ENCODE measurements at places on chromosomes 1 and 21. TPM values are rescaled to one million over a fixed set of nuclear protein-coding genes. Genes with fewer than 3 reads are reported as not detected.

The DTL gene
- polyA plus RNA-seq: 18.5 TPM

The GJA4 gene
- 18.5 TPM for polyA plus RNA-seq

The MORC3 gene
- 45.4 TPM for polyA plus RNA-seq

The RNU5D-1 gene
- polyA plus RNA-seq: not detected

The CD1E gene
- polyA plus RNA-seq: 0.13 TPM

The SV2A gene
- 8.4 TPM for polyA plus RNA-seq

The CFAP126 gene
- polyA plus RNA-seq: 14.0 TPM

GRCh38 chr1:235317168-235317567 lies 10.8 kb downstream of the ARID4B start:
- no peak for DNase-seq

DNA sequence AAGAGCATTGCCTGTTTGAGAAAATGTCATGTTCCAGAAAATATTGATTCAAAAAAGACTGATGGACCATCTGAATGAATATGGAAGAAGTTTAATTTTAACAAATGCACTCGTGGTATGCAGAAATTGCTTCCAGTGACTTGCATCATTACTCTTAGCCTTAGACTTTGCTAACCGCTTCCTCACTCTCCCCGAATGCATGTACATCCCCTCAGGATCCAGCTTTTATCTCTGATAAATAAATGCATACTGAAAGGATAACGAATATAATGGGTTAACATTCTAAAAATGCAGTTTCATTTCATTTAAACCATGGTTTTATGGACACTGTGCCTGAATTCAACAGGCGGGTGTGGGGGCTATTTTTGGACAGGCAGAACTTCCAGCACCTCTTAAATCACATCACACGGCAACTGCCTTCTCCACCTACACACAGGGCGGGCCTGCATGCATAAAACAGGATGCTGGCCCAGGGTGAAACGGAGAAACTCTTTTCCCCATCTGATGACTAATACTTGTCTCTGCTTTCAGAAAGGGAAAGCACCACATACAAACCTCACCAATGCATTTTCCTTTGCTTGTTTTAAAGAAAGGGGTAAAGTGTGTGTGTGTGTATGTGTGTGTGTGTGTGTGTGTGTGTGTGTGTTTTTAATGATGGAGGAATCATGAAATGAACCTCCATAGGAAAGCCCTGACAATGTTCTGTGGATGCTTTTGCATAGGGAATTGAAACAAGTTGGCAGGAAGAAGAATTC lies 48.7 kb downstream of the SPAG17 start:
- no peak for DNase-seq

GRCh38 chr21:14889080-14889810 lies 175.6 kb downstream of the NRIP1 start:
- no peak for DNase-seq

DNA sequence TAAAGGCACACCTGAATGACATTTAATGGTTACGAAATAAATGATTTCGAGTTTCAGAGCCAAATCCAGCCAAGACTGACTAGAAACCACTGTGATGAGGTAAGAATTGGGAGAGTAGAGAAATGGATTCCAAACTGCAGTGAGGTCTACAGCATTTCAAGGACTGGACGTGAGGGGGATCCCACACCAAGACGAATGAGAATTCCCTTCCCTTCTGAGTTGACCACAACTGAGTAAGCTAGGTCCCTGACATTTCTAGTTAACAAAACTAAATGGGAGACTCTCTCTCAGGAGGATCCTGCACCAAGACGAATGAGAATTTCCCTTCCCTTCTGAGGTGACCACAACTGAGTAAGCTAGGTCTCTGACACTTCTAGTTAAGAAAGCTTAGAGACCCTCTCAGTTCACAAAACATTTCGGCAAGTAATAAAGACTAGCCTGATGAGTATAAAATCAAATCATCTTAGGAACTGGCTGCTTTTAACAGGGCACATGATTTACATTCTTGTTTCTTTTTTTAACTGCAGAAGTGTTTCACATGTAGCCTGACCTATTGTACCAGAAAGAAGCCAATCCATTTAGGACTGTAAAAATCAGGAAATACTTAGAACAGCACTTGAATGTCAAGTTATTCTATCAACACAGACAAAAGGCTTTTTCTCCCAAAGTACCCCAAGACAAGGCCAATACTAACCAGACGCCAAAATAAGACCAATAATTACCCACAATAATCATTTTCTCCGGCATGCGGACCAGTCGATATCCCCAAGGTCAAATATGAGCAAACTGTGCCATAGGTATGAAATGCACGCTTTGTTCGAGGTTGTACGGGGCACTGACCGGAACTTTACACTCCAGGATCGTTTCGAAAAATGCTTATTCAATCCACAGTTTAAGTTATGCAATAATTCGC lies 1.4 kb upstream of the SPATA1 start:
- peak; percentile 20 for DNase-seq

DNA sequence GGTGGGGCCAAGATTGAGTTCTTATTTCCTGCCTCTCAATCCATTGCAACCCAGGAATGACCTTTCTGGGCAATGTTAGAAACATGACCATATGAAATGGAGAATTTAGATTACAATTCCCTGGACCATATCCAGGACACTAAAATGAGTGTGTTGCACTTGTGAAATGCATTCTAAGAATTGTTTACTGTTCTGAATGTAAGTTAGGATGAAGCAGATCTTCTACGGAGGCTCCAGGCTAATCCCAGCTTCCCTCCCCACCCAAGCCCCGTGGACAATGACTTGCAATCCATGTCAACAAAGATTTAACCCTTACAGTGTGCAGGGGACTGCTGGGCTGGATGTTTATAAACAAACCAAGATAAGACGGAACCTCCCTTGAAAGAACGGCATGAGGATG lies 31.7 kb upstream of the HAO2 start:
- DNase-seq: no peak

- no peak for DNase-seq
Observed at GRCh38 chr1:184210862-184211261, 159.3 kb downstream of the TSEN15 start.

DNA sequence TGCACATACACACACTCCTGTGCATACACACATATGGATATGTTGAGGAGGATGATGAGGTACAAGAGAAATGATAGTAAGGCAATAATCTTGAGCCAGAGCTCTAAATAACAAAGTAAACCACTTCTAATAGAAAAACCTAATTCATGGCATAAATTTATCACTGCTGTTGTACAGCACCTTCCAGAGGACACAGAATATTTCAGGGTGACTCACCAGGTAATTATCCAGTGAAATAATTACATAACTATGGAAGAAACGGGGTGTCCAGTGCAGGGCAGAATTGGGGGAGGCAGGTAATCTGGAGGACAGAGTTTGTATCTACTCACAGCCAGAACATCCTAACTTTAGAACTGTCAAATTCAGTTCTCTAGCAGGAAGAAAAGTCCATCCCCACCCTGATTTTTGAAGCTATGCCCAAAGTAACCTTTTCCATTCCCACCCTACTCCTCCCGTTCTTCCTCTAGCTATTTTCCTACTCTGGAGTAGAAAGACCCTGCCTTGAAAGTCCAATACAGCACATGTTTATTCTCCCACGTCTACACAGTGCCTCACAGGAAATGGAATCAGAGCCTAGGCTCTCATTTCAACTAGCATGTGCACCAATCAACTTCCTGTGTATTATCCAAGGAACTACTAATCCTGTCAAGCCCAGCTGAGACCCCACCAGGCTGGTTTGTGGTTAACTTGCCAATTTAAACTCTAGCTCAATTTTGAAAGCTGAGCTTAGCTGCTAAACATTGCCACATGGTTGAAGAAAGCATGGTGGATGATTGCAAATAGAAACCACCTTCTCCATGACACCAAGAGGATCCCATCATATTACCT lies 96.6 kb downstream of the PTPN14 start:
- DNase-seq: no peak

- no peak for DNase-seq
Observed at GRCh38 chr1:10777749-10778574, 18.5 kb downstream of the CASZ1 start.

DNA sequence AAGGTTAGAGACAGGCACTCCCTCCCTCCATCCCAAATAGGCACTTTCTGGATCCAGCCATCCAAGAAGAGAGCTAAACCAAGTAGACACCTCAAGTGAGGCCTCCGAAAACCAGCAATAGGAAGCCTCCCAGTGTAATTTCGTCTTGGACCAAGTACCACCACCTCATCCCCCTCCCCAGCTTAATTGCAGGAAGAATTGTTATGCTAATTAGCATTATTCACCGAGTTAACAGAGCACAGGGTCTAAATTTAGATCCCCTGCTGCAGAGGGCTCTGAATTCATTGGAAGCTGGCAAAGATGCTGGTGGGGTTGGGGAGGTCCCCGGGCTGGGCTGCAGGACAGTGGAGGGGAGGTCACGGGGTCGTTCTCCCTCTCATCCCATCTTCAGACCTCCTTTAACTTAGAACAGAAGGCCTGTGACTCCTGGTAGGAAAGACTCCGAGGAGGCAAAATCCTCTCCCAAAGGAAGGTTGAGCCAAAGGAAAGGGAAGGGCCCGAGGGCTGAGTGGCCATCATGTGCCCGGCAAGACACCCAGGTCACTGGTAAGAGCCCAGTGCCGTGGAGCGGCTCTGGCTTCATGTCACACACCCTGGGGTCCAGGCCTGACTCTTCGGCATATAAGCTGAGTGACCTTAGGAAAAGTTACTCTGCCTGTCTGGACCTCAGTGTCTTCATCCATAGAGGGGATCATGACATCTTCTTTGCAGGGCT lies 209.2 kb upstream of the GRIK3 start:
- no peak for DNase-seq

GRCh38 chr1:235783148-235783776 lies 83.4 kb downstream of the LYST start:
- no peak for DNase-seq

DNA sequence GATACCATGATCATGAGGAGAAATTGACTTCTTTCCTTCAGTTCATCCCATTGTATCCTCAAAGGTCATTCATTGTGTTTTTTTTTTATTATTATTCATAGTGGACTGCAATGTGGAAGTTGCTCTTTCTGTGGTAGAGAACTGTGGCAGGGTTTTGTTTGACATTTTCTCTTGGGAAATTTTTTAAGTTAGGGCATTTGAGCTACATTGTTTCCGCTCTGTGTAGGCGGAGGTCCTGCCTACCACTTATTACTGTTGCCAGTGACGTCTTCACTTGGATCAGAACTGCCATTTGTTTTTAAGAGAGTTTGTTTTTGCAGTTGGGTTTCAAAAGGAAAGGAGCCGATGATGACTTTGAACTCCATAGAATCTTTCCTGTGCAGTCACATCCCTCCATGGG lies 287.4 kb upstream of the FMN2 start:
- no peak for DNase-seq

DNA sequence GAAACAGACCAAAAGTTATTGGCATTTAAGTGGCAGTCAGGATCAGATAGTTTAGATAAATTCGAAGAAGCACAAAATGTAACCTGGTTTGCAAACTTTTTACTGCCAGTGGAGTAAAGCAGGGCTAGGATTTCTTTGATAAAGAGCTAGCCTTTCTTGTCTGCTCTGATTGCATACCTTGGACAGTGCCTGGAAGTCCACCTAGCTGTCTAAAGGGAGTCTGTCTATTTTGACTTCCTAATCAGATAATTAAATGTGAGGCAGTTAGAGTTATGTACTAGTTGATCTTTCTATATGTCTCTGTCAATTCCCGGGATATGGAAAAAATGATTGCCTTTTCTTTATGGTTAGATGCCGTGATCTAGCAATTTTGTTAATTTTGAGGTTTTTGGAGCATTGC lies 4.1 kb downstream of the GPSM2 start:
- DNase-seq: no peak

DNA sequence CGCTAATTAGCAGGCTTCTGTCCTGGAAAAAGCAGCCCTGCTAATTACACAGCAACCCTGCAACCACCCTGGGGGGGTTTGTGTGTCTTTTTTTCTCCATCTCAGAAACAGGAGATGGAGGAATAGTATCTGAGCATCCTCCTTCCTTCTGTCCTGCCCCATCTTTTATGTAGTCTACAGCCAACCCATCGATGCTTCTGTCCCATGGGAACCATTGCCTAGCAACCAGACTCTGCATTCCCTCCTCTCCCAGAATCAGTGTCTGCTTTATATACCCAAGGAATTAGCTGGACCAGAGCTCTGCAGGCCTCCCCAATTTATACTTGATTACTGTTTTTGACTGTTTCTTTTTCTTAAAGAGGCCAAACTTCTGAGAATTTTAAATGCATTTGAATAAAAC lies 35.1 kb downstream of the LRRC38 start:
- DNase-seq: no peak

DNA sequence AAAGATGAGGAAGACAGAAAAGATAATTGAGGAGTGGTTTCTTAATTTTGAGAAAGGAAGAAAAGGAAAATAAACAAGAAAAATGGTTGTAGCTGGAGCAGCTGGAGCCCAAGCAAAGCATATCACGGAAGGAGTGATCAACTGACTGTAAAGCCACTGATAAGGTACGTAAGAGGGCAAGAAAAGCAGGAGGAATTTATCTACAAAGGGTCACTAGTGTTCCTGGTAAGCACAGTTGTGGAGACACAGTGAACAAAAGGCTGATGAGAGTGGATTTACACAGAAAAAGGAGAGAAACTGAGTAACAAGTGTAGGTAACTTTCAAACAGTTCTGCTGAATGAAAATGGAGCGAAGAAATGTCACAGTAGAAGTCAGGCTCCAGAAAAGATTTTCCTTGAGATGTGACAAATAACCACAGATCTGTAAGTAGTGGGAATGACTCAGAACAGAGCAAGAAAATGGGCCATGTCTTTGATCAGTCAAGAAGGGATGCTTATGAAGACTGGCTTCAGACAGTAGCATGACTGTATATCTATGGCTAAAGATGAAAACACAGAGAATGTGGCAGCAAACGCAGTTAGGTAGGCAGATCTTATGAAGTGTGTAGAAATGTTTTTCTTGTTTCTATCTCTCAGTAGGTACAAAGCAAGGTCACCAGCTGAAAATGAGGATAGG lies 45.6 kb upstream of the RBM34 start:
- DNase-seq: no peak

- no peak for DNase-seq
Observed at GRCh38 chr1:7500381-7501083, 270.6 kb upstream of the VAMP3 start.

DNA sequence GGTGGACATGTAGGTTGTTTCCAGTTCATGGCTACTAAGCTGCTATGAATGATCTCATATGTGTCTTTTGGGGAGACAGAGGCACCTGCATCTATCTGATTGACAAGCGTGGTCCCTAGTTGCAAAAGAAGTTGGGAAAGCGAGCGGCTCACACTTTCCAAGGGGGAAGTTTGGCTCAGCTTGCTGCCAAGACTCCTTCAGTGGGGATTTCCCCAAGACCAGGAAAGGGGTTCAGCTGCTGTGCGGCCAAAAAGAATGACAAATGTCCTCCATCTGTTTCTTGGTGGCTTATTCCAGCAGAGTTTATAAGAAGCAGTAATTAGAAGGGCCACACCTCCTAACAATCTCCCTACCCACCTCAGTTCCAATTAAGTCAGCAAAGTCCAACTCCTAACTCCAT lies 128.5 kb upstream of the GALNT2 start:
- DNase-seq: no peak
